HFFc6 (cell line): ENCODE measurements at places on chromosomes 2 and 18. TPM values are rescaled to one million over a fixed set of nuclear protein-coding genes. Genes with fewer than 3 reads are reported as not detected.

Gene SCG2
- total RNA-seq, result 0.15 to 0.85 TPM (median 0.84 TPM) in 3 replicates

Gene NTSR2
- not detected in 2 replicates for total RNA-seq

Gene NIF3L1
- total RNA-seq, result 18.8 to 19.9 TPM (median 19.0 TPM) in 3 replicates

Gene SIX3
- total RNA-seq, result not detected in 3 replicates

Gene CUL3
- total RNA-seq, result 67.9 to 81.6 TPM (median 78.4 TPM) in 3 replicates

Gene DIPK1C
- total RNA-seq, result not detected in 3 replicates

Gene CHRNG
- total RNA-seq, result not detected in 3 replicates

Gene C18orf63
- not detected in 2 replicates for total RNA-seq

Gene DHRS9
- not detected in 3 replicates for total RNA-seq

GRCh38 chr2:206805887-206806607 lies 40.6 kb downstream of the FASTKD2 start:
- DNase-seq, result peak; percentile 16

GRCh38 chr18:9237981-9238380 lies 96.6 kb upstream of the TWSG1 start:
- DNase-seq, result no peak

- no peak for DNase-seq
Observed at GRCh38 chr2:28363686-28364280, 28.9 kb upstream of the FOSL2 start.

- DNase-seq, result no peak
Observed at GRCh38 chr2:226452768-226453167, 346.9 kb downstream of the IRS1 start.

DNA sequence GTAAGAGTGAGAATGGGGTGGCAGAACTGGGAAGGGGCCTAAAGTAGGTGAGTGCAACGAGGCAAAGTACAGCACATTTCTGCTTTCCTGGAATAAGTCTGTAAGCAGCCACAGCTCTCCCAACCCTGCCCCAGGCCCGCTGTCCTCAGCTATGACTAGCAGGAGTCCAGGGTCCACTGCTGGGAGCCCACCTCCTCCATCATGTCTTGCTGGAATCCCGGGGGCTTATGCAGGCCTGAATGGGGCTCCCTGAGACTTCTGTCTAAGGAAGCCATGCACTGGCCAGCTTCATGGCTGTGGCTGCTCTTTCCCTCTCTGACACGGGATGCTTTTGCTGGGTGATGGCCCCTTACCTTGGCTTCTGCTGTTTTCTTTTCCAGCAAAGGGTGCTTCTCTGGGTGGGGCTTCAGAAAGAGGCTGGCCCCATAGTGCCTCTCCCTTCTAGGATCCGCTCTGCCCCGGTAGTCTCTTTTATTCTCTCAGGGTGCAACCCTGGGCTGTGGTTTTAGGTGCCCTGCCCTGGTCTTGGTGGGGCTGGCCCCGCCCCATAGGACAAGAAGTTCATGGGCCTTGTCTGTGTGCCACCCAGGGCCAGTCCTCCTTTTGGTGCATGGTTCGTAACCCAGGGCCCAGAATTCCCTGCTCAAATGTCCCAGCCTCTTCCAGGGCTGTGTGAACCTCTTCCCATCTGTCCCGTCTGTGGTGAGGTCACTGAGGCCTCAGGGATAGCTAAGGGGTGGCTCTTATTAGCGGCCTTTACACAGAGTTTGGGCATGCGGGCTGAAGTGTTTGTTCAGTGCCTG lies 33.8 kb upstream of the POLE4 start:
- no peak for DNase-seq

DNA sequence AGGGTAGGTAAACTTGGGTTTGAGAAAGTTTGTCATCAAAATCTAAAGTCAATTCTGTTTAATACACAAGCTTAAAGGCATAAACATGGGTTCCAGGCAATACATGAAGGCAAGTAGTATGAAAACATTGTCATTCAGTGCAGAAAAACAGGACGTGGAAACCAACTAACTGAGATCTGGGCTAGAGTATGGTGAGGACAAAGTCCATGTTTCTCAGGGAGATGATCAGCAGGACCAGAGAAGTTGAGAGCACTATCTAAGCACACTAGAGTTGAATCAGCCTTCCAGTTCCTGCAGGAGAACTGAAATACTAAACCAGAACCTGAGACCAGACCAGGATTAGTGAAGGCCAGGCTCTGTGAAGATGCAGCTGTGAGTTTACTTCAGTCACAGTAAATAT lies 302.8 kb upstream of the CRIM1 start:
- DNase-seq, result no peak

DNA sequence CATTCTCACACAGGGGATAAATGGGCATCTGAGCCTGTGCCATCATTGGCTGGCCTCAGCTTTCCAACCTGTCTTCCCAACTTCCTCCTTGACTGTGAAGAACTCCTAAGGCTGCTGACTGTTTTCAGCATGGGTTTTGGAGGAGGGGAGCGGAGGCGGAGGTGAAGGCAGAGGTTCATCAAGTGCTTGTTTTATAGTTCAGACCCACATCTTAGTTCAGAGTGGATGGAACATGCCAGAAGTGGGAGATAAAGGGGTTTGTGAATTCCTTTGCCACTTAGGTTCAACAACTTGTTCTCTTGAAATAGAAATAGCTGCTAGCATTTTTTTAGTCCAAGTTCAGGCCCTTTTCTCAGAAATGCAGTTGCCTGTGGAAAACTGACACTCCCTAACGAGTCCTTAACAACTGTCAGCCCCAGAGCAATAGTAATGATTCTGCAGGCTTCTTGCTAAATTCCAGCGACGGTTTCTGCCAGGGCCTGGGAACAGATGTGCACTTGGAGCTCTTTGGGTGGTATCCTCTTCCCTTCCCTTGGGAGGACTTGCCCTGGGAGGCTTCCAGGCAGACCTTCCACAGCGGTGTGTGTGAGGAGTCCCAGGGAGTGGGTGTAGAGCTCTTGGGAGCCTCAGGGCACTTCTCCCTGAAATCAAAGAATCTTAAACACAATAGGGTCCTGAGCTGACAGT lies 30.1 kb upstream of the ITGA6 start:
- DNase-seq, result no peak

DNA sequence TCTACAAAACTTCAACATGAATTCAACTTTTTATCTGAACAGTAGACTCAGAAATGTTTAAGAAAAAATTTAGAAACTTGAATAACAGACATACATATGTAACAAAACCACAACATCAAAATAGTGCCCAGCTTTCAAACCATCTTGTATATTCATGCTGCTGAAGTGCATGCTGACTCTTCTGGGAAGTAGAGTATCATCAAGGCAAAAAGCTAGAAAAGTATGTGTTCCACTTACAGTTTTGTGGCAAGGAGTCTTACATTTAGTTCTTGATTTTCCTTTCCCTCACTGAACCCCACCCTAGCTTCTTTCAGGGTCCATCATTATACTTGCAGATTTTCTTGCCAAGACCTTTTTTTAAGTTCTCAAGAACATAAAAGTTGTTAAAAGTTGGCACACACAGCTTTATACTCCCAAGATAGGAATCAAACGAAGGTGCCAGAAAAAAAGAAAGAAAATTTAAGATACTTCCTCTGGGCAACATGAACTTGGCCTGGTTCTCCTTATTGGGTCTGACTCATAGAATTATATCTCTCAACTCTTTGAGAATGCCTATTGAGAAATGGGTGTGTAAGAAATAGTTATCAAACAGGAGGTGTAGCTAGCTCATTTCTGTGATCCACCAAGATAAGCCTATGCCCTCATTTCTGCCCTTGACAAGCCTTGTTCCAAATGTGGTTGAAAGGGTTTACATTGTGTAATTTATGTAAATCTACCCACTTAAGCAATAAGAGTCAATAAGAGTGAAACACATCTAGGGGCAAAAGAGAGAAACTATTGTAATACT lies 667.6 kb upstream of the ACVR2A start:
- no peak for DNase-seq

DNA sequence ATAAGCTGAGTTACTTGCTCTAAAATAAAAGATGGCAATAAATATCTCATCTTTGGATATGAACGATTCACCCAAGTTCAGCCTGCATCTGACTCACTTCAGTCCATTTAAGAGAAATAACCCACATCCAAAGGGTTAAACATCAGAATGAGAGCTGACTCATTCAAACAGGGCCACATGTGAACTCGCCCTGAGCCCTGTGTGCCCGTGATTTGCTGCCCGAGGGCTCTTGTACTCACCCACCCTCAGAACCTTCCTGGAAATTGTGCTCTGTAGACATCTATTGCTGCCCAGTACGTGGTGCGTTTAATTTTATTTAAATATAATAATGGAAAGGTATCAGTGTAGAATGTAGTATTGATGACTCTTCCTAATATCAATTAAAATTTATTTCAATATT lies 66.9 kb upstream of the RBM44 start:
- peak; percentile 56 for DNase-seq

DNA sequence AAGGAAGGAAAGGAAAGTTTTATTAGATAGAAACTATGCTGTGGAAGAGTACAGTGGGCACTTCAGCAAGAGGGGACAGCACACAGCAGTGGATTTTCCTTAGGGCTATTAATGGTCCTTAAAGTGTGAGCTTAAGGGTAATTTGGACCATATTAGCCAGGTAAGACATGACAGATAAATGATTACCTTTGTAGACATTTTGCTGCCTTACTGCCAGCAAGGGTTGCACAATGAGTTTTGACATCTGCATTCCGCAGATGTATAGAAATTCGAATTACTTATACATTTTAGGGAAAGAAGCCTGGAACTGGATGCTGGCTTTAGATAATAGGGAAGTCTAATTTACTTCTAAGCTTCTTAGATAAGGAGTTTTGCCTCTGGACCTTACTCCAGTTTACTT lies 14.0 kb upstream of the UBE2F start:
- DNase-seq, result no peak

- peak; percentile 45 for DNase-seq
Observed at GRCh38 chr2:53422979-53423378, 344.6 kb upstream of the CHAC2 start.

DNA sequence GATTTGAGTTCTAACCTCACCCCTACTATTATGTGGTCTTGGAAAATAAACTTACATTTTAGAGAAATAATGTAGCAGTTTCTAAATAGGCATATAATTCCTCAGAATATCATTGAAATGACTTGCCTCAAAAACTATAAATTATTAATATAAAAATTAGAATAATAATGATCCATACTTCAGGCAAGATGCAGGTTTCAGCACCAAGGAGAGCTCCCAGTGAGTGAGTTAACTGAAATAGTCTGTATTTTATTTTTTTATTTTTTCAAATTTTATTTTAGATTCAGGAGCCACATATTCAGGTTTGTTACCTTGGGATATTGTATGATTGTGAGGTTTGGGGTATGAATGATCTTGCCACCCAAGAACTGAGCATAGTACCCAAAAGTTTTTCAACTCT lies 472.2 kb upstream of the DCC start:
- no peak for DNase-seq

GRCh38 chr18:35634323-35634722 lies 52.8 kb downstream of the GALNT1 start:
- no peak for DNase-seq

DNA sequence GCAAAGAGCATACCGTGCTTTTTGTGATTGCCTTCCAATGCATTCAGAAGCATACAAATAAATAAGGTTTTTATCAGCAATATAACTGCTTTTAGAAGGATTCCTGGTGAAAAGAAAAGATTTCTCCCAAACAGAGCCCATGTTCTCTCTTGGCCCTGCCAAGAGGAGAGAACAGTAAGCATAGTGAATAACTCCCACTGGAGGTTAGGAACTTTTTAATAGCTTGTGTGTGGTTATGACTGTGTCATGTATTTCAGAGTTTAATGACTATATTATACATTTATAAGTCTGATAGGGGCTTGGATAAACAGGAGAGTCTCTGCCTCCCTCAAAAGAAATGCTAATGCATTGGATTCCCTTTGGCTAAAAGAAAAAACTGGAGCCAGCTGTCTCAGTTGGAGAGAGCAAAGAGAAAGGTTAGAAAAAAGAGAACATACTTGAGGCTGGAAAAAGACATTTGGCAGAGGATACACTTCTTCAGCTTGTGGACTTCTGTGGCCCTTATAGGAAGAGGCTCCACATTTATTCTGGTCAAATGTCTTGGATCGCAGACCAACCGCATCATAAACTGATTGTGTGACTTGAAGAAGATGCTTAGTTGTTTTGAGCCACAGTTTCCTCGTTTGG lies 63.0 kb upstream of the SPRED2 start:
- no peak for DNase-seq

DNA sequence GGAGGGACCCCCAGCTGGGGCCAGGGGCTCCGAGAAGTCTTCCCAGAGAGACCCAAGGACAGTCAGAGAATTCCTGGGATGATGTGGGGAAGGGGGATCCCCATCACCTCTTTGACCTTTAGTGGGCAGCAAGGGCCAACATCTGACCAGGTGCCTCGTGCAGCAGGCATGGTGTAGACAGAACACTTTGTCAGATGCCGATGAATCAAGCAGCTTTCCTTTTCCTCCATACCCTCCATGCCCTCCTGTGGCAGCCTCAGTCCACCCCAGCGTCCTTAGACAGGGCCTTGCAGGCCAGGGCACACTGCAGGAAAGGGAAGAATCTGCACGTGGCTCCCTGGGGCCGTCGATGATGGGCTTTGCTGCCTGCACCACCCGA lies 26.3 kb downstream of the GPR55 start:
- DNase-seq, result no peak

GRCh38 chr2:96502891-96503636 lies 2.1 kb downstream of the NEURL3 start:
- no peak for DNase-seq

- no peak for DNase-seq
Observed at GRCh38 chr2:155944218-155944617, 388.3 kb downstream of the NR4A2 start.

GRCh38 chr2:16626497-16626896 lies 39.1 kb downstream of the CYRIA start:
- no peak for DNase-seq

GRCh38 chr18:42574871-42575270 lies 540.6 kb downstream of the RIT2 start:
- DNase-seq, result no peak

DNA sequence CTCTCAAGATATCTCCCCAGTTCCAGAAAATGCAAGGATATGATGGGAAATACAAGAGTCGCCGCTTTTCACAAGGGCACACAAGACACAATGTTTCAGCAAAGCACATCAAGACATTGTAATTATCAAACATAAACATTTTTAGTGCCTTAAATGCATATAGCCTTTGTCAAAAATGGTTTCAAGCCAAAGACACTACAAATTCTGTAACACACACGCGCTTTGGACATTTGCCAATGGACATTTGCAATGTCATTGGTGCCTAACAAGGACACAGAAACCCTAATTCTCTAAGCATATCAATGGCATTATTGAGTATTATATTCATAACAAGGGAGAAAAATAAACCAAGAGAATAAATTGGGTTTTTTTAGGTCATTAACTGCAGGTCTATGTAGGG lies 16.1 kb downstream of the ADD2 start:
- no peak for DNase-seq
